ENCODE measurements at places on chromosomes 1 and 21.
A peak's percentile ranks its signal among the peaks of the same experiment; 100 is the strongest.

GRCh38 chr1:17212487-17213121 is 7.7 kb downstream of the PADI1 start:
- DNase-seq = peak; percentile 58

DNA sequence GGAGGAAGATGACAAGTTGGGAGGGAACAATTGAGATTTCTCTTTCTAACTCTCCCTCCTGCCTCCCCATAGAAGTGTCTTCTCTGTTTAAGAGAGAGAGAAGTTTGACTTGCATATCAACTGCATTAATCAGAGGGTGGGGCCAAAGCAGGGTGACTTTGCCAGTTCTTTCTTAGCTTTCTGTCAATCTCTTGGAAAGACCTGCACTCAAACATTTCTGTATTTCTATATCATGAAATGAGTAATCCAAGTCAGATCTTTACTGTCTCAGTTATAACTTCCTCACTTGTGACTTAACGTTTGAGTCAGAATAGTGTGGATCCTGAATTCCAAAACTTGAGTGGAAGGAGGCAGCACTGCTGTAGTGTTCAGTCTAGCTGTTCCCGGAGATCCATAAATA is 180.8 kb upstream of the KCNK2 start:
- no peak for DNase-seq

- DNase-seq = peak; percentile 10
Observed at GRCh38 chr1:186082235-186082937, 292.7 kb downstream of the TPR start.

GRCh38 chr1:189787201-189787600 is 690.5 kb downstream of the BRINP3 start:
- no peak for DNase-seq

DNA sequence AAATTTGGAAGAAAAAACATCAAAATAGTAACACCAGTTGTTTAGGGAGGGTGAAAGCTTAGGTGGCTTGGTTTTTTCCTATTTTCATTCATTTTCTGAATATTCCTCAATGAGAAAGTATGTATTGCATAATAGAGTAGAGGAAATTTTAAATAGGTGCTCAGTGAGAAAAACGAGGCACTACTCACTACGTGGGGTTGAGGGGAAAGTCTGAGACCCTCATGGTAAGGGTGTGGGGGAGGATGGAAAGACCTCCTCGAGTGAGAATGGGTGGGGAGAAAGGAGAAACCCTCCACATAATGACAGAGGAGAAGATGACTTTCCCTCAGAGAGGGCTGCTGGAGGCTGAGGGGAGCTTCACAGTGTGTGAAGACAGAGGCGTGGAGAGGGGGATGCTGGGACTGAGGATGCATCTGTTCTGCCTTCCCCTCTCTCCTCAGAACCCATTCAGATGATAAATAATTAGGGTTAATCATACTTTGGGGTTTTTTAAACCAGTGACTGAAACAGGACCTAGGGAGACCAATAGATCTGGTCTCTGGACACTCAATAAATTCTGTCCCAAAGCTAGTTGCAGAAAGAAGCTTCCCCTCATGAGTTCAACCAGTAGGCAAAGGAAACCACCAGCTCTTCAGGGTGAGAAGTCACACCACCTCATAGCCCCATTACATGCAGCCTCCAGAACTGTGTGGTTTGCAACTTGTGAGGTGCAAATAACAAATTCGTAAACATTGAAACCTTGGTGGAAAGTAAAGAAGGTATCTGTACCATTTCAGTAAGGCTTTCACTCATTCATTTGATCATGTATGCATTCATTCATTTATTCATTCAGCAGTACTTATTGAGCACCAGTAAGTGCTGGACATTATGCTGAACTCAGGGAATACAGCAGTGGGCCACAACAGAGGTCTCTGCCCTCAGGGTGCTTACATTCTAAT is 17.1 kb downstream of the SLAMF7 start:
- DNase-seq = no peak

- no peak for DNase-seq
Observed at GRCh38 chr1:191886977-191887376, 271.3 kb upstream of the RGS18 start.

GRCh38 chr1:145891143-145891542 is 5.5 kb upstream of the ANKRD35 start:
- DNase-seq = no peak

- DNase-seq = peak; percentile 49
Observed at GRCh38 chr21:42309753-42310213, 5.4 kb downstream of the TFF3 start.

DNA sequence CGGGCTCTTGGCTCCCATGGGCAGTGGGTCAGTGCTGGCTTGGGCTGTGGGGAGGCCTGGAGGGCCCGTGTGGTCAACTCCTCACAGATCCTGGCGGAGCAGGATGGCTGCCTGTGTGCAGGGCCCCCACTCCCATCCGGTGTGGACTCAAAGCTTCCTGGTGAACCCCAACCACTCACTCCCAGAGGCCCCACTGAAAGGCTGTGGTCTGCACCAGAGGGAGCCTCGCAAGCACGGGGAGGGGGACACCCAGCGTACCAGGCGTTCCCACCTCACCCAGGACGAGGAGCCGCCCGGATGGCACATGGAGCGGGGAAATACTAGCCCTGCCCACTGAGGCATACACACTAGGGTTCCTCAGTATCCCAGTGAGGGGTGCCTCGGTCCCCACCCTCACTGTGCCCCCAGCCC is 75.4 kb upstream of the ACTRT2 start:
- no peak for DNase-seq

- DNase-seq = no peak
Observed at GRCh38 chr1:109910123-109910962, at the start of gene CSF1. Gene CSF1, plus strand, starts transcription at chr1:109910849. Its CDS starts 175 bp downstream, at chr1:109911024.

DNA sequence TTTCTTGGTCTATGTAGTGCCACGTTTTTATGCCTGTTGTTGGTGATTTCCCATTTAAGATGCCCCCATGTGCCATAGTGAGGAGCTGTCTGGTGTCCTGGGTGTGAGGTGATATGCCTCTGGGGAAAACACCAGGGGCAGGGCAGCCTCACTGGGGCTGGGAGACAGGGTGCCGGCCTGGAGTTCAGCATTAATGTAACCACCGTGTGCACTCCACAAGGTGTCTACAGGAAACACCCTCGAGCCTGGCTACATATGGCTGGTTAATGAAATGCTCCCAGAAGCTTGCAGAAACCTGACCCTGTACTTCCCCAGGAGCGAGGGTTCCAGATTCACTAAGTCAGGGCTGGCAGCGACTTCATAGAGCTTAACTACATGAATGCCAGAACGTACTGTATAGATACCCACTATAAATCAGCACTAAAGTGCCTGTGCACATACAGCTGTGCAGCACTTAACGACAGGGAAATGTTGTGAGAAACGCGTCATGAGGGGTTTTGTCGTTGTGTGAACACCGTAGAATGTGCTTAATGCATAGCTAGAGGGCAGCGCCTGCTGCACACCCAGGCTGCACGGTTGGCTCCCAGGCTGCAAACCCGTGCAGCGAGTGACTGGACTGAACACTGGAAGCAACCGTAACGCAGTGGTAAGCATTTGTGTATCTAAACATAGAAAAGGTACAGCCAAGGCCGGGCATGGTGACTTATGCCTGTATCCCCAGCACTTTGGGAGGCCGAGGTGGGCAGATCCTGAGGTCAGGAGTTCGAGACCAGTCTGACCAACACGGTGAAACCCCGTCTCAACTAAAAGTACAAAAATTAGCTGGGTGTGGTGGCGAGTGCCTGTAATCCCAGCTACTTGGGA is 10.4 kb downstream of the TFF2 start:
- DNase-seq = no peak

DNA sequence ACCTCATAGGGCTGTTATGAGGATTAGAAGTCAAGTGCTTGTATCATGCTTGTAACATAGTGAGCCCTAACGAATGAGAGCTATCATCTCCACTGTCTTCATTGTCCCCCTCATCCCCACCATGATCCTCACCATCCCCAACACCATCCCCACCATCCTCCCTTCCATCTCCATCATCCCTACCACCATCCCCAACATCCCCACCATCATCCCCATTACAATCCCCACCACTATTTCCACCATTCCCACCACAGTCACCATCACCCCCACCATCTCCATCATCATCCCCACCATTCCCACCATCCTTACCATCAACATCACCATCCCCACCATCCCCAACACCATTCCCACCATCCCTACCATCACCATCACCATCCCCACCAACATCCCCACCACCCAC is 39.1 kb upstream of the PADI1 start:
- no peak for DNase-seq

GRCh38 chr1:232754930-232755329 is 50.3 kb upstream of the MAP10 start:
- DNase-seq = no peak

- no peak for DNase-seq
Observed at GRCh38 chr1:111603979-111604378, 15.6 kb upstream of the RAP1A start.

- no peak for DNase-seq
Observed at GRCh38 chr1:87336623-87337067, 8.0 kb downstream of the LMO4 start.

GRCh38 chr1:2242814-2243725 is 15.0 kb downstream of the SKI start:
- no peak for DNase-seq

- no peak for DNase-seq
Observed at GRCh38 chr1:85566890-85567289, 13.7 kb upstream of the CCN1 start.

GRCh38 chr21:31394309-31394708 is 50.2 kb upstream of the TIAM1 start:
- DNase-seq = no peak

DNA sequence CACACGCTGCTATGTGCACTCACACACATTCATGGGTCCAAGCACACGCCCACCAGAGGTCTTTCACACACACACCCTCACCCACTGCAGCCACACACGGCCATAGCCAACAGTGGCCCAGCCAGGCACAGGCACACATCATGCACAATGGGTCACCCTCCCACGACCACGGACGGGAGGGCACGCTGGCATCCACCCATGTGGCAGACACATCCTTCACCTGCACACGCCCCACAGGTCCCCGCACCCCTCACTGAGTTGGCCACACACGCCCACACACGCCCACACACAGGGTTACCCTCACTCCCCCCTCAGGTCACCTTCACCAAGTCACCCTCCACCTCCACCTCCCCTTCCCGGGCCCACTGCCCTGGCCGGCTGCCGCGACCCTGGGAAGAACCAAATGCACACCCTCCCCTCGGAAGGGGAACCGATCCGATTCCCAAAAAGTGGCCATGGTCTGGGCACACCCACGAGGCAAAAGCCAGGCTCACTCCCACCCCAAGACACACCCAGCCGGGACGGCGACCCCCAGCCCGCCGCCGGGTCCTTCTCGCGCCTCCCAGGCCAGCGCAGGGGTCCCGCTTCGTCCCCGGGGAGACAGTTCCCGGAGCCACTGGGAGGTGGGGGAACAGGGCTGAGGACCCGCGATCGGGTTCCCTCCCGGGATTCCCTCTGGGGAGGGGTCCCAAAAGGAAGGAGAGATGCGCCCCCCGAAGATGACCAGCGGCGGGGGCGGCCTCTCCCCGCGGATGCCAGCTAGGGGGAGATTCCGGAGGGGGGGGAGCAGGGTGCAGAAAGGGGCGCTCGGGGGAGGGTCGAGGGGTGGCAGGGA is 860 bp downstream of the SDC3 start:
- DNase-seq = no peak

DNA sequence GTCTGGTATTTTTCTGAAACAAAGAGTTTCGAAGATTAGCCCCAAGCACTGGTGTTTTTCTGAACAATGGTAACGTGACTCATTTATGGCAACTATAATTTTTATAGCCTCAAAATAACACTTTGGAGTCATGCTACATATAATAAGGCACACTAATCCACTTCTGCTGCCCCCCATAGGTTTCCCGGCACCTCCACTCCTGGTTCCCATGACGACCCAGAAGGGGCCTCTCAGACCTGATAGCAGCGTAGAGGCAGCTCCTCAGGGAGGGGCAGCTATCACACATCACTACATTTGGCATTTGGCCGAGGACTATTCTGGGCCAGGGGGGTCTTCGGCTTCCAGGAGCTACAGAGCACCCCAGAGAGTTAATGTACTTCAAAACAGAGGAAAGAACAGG is 23.3 kb downstream of the CAPN8 start:
- DNase-seq = no peak

DNA sequence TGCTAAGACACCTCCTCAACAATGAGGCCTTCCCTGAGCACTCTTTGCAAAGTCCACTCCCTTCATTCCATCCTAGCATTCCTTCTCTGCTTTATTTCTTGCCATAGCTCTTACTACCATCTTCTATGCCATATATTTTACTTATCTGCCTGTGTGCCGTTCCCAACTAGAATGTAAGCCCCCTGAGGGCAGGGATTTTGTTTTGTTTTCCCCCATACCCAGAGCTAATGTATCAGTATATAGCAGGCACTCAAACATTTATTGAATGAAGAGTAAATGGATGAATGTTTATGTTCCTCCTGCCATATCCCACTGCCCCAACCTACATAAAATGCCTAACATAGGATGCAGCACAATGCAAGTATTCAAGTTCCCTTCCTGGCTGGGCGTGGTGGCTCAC is 14.9 kb upstream of the PPP1R15B start:
- DNase-seq = no peak

DNA sequence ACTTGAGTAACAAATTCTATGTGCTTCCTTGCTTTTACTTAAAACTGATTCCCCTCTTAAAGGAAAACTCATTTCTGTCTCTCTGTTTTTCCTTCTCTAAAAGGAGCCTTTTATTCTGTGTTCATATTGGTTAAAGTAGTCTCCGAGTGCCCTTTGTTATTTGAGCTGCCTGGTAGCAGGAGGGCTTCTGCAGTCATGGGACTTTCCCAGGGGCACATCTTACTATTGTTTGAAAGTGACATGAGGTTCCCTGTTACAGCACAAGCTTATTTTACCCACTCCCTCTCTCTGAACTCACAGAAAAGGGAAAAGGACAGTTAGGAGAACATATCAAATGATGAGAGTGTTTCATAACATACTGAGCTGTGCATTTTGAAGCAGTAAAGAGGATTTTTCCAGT is 58.1 kb upstream of the ANGPTL1 start:
- no peak for DNase-seq
